ENCODE measurements at places on chromosomes 2 and 18.

- no peak for DNase-seq
Observed at GRCh38 chr18:13502585-13502984, 223.8 kb downstream of the FAM210A start.

DNA sequence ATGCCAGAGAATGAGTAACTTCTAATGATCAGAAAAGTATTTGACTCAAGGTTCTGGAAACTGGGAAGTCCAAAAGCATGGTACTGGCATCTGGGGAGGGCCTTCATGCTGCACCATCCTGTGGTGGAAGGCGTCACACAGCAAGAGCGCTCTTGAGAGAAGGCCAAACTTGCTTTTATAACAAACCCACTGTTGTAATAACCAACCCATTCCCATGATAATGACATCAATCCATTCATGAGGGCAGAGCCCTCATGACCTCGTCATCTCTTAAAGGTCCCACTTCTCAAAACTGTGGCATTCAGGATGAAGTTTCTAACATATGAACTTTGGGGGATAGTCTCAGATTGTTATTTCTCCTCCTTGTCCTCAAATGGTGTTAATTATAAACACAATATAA lies 67.8 kb downstream of the COA5 start:
- DNase-seq: peak; percentile 57

- DNase-seq: no peak
Observed at GRCh38 chr2:112187805-112188596, 49.8 kb downstream of the FBLN7 start.

DNA sequence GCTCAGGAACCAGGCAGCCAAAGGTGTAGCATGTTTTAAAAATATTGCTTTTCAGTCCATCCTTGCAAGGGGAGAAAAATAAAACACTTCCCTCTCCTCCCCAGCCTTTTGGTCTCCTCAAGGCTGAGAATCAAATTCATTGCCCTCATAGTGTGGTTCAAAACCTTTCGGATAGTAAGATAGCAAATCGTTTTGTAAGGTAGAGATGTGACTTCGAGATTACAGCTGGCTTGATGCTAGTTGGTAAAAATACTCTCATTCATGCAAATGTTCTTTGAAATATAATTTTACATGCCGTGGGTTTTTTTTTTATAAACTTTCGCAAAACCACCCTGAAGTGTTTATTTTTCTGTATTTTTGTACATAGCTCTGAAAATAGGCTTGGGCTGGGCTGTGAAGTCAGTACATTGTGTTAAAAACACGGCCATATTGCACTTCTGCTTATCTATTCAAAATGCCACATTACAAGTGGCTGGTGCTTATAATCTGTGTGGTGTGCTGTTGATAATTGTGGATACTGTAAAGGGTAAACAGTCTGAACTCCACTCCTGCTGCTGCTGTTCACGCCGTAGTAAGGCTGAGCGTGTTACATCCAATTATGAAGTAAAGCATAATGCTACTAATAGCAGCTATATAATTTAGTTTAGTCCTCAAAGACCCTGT lies 172.0 kb upstream of the SIX3 start:
- no peak for DNase-seq

DNA sequence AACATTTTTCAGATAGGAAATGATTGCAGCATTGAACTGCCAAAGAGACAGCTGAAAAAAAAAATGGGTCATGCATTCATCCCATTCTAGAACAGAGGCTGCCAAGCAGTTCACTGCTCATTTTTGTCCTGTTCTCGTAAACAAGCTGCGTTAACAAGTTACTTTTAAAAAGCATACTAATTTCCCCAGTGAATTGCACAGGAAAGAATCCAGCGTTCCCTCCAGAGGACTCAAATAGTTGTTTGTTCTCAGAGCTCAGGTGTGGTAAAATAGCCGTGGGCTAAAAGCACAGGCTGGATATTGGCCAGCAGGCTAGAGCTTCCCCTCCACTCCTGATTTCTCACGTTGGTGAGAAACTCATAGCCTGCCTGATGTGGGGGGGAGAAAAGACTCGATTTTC lies 76.1 kb upstream of the AQP4 start:
- no peak for DNase-seq

DNA sequence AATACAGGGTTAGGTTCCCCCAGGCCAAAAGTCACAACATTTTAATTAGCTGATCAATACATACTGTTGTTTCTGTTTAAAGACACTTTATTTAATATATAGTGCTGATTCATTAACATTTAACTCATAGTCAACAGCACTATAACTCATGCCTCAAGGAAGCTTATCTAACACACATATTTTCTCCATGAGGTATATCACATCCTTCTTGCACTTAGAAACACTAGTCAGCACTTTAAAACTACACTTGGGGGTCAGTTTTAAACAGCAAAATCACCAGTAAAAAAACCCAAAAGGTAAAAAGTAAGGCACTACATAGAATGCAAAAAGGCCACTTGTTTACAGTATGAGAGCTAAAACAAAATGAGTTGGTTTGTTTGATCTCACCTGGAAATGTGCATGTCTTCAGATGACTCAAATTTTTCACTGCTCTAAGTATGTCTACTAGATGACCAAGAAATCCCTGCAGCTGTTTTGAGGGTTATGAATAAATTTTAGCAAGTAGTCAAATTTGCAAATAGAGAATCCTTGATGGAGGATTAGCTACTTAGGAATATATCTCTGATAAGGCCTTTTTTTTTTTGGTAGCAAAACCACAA lies 54.1 kb upstream of the EPB41L5 start:
- DNase-seq: no peak

- DNase-seq: no peak
Observed at GRCh38 chr2:62460175-62460574, 45.8 kb downstream of the TMEM17 start.

DNA sequence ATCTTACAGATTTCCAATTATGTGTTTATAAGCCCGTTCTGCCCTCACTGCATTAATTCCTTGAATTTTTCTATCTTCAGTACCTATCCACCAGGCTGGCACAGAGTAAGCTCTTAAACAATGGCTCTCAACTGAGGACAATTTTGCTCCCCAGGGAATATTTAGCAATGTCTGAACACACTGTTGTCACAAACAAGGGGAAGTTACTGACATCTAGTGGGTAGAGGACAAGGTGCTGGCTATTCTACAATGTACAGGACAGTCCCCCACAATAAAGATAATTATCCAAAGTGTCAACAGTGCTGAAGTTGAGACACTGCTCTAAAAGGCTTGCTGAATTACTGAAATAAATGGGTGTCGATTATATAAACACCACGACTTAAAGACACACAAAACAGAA lies 5.0 kb downstream of the NDUFS1 start:
- DNase-seq: peak; percentile 28

DNA sequence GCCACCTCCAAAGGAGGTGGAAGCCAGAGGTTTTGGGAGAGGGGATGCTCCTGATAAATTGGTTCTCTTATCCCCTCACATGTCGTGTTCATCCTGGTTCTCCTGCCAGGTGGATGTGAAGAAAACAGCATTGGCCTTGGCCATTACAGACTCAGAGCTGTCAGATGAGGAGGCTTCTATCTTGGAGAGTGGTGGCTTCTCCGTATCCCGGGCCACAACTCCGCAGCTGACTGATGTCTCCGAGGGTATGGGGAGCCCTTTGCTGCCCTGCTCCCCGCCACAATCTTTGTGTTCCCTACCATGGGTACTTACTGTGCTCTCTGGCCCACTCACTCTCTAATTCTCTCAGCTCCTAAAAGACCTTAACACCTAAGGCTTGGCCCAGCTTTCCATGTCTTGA lies 3.5 kb downstream of the RETREG2 start:
- no peak for DNase-seq

GRCh38 chr2:24779116-24779515 lies 14.1 kb downstream of the PTRHD1 start:
- peak; percentile 22 for DNase-seq

DNA sequence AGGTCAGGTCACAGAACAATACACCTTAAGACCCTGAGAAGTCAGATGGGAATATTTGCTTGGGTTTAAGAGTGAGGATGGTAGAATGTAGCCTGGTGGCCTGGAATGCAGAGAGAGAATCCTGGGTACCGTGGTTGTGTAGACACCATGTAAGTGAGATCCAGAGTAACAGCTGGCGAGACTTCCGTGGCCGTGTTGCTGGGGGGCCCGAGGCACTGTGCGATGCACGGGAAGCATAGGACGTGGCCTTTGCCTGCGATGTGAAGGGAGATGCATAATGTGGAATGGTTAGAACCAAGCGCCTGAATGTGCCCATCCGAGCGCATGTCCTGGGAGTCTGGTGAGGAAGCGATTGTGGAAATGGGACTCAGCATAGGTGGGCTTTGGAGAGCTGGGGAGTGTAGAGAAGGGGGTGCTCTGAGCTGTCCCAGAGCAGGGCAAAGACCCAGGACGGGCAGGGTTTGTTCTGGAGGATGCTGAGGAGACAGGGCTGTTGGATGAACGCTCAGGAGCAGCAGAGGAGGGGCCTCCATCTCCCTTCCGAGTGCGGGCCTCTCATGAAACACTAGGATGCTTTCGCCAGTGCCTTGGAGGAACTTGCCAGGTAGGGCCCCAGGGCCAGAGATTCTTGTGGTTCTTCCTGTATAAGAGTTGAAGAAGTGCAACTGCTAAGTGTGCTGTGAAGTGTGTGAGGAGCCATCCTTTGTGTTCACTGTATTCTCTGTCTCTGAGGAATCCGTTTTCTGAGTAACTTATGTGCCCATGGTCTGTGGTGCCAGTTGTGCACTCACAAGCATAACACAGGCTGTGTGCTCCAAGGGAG lies 7.1 kb downstream of the RNF144A start:
- DNase-seq: no peak

GRCh38 chr2:48733067-48733503 lies 22.4 kb downstream of the LHCGR start:
- no peak for DNase-seq

GRCh38 chr2:37188570-37188969 lies at the start of gene SULT6B1:
Gene SULT6B1, minus strand, starts transcription at chr2:37188670. Its CDS starts 30 bp downstream, at chr2:37188640.
- DNase-seq: no peak

- no peak for DNase-seq
Observed at GRCh38 chr2:64237266-64237665, 93.0 kb upstream of the PELI1 start.

GRCh38 chr2:30348825-30349224 lies 98.2 kb upstream of the LCLAT1 start:
- DNase-seq: no peak

- no peak for DNase-seq
Observed at GRCh38 chr2:167581961-167582574, 665.3 kb downstream of the STK39 start.

DNA sequence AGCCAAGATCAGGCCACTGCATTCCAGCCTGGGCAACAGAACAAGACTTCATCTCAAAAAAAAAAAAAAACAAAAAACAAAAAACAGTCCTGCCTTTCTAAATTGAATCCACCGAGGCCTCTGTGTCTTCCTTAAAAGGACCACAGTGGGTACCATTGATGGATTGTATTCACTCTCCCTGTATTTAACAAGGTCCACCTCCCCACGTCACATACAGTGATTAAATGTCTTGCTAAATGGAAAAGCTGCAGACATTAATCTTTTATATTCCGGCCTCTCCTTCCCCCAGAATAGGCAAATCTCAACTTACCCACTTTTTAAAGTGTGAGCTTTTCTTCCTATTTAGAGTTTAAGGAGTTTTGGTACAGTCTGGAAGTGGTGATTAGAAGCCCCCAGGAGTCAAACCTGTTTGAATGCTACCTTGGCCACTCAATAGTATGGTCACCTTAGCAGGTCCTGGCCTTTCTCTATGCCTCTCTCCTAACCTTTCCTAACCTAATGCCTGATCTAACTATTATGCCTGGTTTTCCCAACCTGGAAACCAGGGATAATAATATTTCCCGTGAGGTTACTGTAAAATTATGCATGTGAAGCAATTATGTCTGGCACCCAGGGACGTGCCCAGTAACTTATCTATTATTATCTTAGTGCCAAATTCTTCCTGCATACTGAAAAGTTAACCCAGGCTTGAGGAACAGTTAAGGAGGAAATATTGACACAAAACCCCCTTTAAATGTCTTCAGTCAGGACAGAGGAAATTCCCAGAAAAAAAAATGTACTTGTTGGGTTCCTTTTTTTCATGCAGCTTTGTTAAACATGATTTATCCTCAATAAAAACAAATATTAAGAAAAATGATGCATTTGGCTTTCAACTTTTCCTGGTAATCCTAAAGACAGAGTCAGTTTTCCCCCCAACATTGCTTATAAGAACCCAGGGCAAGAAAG lies 3.1 kb downstream of the NFE2L2 start:
- no peak for DNase-seq

DNA sequence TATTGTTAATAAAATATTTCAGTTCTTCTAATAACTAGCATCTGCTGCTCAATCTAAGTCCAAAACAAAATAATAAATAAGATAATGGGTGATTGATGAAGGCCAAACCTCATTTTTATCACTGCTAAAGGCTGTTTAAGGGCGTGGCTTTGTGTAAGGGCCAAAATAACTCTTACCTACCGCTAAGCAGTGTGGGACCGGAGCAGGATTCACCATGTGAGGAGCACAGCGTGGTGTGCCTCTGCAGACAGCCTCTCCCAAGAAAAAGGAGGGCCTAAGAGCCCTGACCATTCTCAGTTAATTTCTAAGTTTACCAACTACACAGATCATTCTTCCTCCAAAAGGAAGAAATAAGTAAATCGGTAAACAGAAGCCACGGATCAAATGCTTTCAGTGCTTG lies 353.7 kb downstream of the ARL6IP6 start:
- DNase-seq: no peak

GRCh38 chr2:171741189-171741588 lies 53.9 kb downstream of the DYNC1I2 start:
- no peak for DNase-seq

GRCh38 chr2:142693171-142693950 lies 184.1 kb upstream of the KYNU start:
- DNase-seq: no peak

DNA sequence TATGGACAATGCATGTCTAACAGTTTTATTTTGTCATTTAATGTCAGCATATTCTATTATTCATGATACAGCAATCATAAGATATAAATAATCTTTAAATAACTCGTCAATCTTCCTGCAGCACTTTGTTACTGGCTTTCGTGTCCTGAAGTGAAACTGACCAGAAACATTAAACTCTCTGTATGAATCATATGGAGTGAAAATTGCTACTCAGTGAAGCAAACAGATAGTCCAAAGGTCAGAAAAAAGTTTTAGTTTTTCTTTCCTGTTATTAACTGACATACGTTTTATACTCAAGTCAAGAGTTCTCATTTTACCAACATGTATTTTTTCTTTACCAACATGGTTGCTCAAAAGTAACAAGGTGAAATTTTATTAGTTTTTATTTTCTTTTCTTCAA lies 106.8 kb upstream of the GALNT5 start:
- no peak for DNase-seq

DNA sequence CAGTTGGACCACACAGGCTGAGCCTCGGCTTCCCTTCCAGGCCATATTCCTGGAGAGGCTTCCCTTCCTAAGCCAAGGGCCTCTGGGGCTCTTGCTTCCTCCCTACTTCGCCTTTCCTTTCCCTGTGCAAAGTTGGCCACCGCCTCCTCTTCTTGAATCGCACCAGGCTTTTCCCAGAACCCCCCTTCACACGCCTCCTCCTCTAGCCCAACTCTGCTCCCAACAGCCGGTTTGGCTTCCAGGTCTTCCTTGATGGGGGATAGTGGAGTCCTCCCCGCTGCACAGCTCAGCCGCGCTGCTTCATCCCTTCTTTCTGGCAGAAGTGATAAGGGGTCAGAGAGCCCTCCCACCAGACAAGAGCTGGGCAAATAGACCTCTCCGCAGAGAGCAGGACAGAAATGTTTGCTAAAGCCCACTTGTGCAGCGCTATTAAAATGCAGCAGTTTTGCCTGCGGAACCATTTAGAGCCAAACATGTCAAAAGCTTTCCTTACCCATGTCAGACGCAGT lies 56.4 kb downstream of the SNORC start:
- DNase-seq: no peak

GRCh38 chr2:239821694-239822075 lies 203.5 kb downstream of the NDUFA10 start:
- DNase-seq: no peak
